Activated CD8-positive, alpha-beta T cell treated with anti-CD3 and anti-CD28 coated beads, Interleukin-2, amount 10 ng/mL, durations not matched to agents 7 days and 5 days (primary cell): ENCODE measurements at places on chromosomes 6 and 20. TPM values are rescaled to one million over a fixed set of nuclear protein-coding genes. Genes with fewer than 3 reads are reported as not detected.
A peak's percentile ranks its signal among the peaks of the same experiment; 100 is the strongest.

DNA sequence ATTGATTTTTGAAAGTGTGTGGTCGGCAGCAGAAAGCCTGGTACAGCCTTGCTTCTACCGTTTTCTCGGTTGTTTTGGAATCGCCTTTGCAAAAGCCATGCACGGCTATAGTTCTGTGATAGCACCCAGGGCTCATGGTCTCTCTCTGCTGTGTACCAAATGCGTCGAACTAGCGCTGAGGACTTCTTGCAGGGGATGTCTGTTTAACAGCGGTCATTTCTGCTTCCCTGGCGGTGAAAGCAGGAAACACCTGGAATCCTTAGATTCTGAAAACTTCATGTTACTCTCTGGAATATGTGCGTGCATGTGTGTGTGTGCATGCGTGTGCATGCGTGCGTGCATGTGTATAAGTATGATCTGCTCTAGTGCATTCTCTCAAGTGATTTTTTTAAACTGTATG, 26.1 kb upstream of the GCNT2 start:
- H3K27ac ChIP-seq, result no peak overlapping the region
- no peaks in the 10 kb centered on the region for H3K4me1 ChIP-seq
- H3K27me3 ChIP-seq, result peaks cover 21% of the 10 kb centered on the region
- H3K4me3 ChIP-seq, result no peak overlapping the region
- no peaks in the 10 kb centered on the region for H3K36me3 ChIP-seq
- no peak for DNase-seq

- no peak overlapping the region for H3K27ac ChIP-seq
- no peak overlapping the region for H3K4me3 ChIP-seq
- DNase-seq, result peak; percentile 34
- peaks cover 11% of the 10 kb centered on the region for H3K4me1 ChIP-seq
- no peaks in the 10 kb centered on the region for H3K36me3 ChIP-seq
These were observed 17.4 kb downstream of the HSPA12B start for GRCh38 chr20:3749689-3750531.

DNA sequence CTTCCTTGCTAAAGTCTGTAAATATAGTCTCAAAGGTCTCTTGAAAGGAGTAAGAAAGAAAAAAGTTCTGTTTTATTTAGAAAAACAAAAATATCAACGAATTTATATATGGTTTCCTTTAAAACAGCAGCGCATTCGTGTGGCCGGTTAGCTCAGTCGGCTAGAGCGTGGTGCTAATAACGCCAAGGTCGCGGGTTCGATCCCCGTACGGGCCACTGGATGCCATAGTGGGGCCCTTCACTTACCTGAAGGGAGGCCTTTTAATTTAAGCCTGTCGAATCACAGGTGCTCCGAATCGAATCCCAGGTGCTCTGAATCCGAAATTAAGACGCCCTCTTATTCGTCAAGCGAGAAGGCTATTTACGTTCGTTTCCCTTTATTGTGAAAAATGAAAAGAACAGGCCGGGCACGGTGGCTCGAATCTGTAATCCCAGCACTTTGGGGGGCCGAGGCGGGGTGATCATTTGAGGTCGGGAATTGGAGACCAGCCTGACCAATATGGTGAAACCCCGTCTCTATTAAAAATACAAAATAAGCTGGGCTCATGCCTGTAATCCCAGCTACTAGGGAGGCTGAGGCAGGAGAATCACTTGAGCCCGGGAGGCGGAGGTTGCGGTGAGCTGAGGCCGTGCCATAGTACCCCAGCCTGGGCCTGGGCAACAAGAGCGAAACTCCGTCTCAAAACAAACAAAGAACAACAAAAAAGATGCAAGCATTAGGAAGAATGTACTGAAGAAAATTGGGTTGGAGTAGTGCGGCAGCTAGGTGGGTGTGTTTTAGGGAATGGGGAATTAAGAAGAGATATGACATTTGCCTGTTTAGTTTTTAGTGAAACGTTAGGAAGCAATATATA, 195.8 kb upstream of the ZNF184 start:
- peak overlapping the region; percentile 56 for H3K4me3 ChIP-seq
- H3K27me3 ChIP-seq, result peaks cover 53% of the 10 kb centered on the region
- H3K36me3 ChIP-seq, result peaks cover 2% of the 10 kb centered on the region
- DNase-seq, result peak; percentile 71
- H3K4me1 ChIP-seq, result peaks cover 61% of the 10 kb centered on the region
- H3K27ac ChIP-seq, result no peak overlapping the region

The RBPJL gene
- not detected for total RNA-seq

DNA sequence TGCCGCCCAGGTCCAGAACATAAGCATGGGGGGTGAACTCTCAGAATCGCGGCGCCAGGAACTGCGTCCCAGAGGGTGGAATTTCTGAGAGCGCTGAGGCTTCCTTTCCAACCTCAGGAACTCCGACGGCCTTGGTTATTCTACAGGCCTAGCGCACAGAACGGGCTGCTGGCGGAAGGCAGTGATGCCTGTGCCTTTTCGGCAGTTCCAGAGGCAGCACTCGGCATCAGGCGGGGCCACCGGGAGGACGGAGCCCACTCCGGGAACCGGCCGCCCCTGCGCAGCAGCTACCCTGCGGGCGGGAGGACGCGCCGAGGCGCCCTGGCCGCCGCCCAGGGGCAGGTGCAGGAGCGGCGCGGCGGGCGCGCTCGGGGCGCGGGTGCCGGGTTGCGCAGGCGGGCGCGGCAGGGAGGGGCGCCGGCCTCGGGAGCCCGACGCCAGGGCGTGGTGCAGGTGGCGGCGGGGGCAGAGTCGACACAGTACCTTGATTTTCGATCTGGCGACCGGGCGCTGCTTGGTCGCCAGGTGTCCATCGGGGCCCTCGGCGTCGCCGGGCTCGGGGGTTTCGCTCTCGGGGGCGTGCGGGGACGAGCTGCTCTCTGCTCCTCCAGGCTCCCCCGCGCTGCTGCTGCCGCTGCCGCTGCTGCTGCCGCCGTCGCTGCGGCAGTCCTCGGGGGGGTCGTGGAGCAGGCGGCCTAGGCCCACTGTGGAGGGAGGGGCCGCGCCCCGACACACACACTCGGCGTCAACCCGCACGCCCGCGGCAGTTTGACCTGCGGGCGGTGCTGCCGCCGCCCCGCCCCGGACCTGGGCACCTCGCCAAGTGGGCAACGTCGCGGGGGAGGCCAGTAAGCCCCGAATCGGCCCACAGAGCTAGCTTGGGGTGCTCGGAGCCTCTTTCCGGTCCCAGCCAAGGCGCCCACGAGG, 1.3 kb downstream of the OVOL2 start:
- H3K36me3 ChIP-seq, result no peaks in the 10 kb centered on the region
- no peak for DNase-seq
- H3K4me3 ChIP-seq, result peak overlapping the region; percentile 38
- H3K4me1 ChIP-seq, result peaks cover 15% of the 10 kb centered on the region
- peaks cover 62% of the 10 kb centered on the region for H3K27me3 ChIP-seq
- H3K27ac ChIP-seq, result no peak overlapping the region

GRCh38 chr6:136148051-136148450, 102.1 kb downstream of the MTFR2 start:
- H3K27ac ChIP-seq, result no peak overlapping the region
- no peak for DNase-seq
- no peak overlapping the region for H3K4me3 ChIP-seq
- no peaks in the 10 kb centered on the region for H3K36me3 ChIP-seq
- H3K27me3 ChIP-seq, result peaks cover 3% of the 10 kb centered on the region

The HDAC2 gene
- total RNA-seq, result 75.7 TPM

DNA sequence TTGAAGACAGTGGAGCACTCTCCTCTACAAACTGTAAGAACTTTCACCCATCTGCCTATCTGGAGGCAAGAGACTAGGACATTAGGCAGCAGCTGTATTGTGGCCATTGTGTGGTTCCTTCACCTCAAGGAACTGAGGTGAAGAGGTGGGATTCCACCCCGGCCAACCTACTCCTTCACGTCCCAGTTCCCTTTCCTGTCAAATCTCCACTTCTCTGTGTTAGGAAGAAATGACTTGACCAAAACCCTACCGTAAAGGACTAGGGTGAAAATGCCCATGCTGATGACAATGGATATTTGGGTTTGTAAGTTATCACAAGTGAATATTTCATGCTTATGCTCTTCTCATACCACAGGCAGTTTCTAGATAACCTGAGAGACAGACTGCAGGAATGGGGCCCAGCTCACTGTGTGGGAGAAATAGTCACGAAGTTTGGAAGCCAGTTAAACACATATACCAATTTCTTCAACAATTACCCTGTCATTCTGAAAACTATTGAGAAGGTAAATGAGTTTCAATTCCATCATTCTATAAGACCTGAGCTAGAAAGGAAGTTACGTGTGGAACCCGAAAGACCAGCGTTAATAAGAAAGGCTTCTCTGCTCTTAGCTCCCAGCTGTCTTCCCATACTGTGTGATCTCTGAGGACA, 86.6 kb downstream of the ECT2L start:
- no peak for DNase-seq
- H3K4me1 ChIP-seq, result no peaks in the 10 kb centered on the region
- no peak overlapping the region for H3K27ac ChIP-seq
- peaks cover 5% of the 10 kb centered on the region for H3K27me3 ChIP-seq

GRCh38 chr6:158684745-158685324, 35.0 kb downstream of the SYTL3 start:
- no peak overlapping the region for H3K4me3 ChIP-seq
- peaks cover 52% of the 10 kb centered on the region for H3K4me1 ChIP-seq
- no peak for DNase-seq
- no peaks in the 10 kb centered on the region for H3K27me3 ChIP-seq
- peaks cover 63% of the 10 kb centered on the region for H3K36me3 ChIP-seq
- H3K27ac ChIP-seq, result peak overlapping the region; percentile 39

DNA sequence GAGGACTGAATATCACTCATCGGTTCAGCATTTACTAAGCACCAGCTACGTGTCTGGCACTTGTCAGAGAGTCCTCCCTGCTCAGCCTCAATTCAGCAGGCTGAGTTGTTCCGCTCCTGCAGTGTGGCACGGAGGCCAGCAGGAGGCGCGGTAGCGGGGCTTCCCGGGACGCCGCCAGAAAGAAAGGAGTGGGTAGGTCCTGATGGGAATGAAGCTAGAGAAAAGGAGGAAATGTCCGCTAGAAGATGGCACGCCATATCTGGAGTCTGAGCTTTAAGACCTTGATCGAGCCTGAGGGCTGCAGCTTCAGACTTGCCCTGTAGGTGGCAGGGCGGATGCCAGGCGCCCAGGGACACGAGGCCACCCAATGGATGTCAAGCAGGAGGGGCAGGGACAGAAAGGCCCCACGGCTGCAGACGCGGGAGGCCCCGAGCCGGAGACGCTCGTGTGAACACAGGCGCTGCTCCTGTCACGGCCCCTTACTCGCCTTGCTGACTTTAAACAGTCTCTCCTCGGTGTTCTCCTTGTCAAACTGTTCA, 18.7 kb downstream of the SERPINB6 start:
- H3K27me3 ChIP-seq, result no peaks in the 10 kb centered on the region
- peaks cover 14% of the 10 kb centered on the region for H3K4me1 ChIP-seq
- peak overlapping the region; percentile 18 for H3K4me3 ChIP-seq
- peak; percentile 73 for DNase-seq

The GABRR1 gene
- not detected for total RNA-seq

- H3K27me3 ChIP-seq, result no peaks in the 10 kb centered on the region
- no peak overlapping the region for H3K27ac ChIP-seq
- no peaks in the 10 kb centered on the region for H3K36me3 ChIP-seq
- H3K4me1 ChIP-seq, result no peaks in the 10 kb centered on the region
- no peak overlapping the region for H3K4me3 ChIP-seq
These were observed 260.2 kb upstream of the IRAK1BP1 start for GRCh38 chr6:78607189-78607588.

The EPM2A gene
- 6.3 TPM for total RNA-seq
